ENCODE measurements at places on chromosomes 4 and X.

DNA sequence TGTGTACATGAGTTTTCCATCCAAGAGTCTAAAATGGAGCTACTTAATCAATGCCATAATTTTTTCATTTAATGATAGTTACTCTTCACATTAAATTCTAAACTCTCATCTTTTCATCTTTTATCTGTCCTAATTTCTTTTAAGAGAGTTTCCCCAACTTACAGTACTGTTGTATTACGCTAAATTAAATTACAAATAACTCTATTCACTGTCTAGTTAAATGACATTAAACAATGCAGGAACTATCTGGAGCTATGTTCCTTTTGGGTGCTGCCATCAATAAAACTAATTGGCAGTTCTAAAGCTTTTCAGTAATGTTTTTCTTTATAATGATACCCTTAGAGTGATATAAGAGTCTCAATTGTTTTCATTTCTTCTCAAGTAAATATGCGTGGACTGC is 227.6 kb downstream of the ANKRD50 start:
- DNase-seq = no peak

GRCh38 chr4:188550296-188550695 is 411.1 kb downstream of the TRIML1 start:
- DNase-seq = no peak

DNA sequence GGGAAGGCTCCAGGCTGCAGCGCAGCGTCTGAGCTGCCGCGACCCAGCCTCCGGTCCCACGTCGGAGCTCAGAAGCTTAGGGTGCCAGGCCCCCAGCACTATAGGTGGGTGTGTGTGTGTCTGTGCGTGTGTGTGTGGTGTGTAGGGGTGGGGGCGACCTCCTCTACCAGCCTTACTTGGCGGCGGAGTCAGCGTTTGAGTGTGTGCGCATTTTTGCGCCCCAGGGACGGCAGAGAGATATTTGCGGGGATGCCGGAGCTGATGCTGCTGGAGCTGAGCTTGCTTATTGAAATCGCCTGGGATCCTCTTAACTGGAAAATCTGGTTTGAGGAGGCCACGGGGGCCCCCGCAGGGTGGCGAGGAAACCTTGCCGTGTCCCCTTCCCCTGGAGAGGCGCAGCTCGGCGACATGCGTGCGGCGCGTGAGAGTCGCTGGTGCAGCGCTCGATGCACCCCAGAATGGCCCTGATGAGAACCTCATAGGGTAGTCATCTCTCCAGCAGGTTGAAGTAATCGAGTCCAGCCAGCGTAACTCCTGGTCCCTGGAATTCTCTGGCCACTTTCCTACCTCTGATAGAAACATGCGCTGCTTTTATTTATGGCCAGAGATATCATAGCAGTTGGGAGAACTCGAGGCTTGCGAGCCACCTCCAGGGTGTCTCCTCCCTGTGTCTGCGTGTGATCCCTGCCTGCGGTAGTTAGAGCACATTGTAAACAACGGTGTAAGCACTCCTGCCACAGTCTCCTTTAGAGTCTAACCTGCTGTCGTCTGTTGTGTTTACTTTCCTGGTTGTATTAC is 2.7 kb downstream of the ADGRL3 start:
- no peak for DNase-seq

DNA sequence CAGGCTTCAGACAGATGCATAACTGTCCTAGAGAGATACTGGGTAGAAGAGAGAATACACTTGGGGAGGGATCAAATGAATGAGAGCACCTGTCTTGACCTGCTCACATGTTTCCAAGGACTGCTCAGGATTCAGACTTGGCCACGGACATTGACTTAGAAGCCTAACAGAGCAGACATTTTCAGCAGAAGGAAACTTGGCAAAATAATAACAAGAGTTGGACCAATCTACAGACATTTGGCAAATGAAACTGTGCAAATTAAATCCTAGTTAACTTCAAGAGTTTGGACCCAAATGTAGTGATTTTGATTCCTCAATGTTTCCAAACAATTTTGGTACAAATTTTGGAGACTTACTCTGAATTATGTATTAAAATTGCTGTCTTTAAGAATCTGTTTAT is 223.9 kb downstream of the CAMK2D start:
- DNase-seq = no peak

All from hepatic stellate cell (primary cell).